ENCODE measurements at places on chromosomes 5 and 9.

- no peak overlapping the region for H3K4me3 ChIP-seq
- peaks cover 5% of the 10 kb centered on the region for H3K4me1 ChIP-seq
- no peak for DNase-seq
- peaks cover 2% of the 10 kb centered on the region for H3K27me3 ChIP-seq
Observed at GRCh38 chr5:126358525-126358924, 64.7 kb upstream of the GRAMD2B start.

DNA sequence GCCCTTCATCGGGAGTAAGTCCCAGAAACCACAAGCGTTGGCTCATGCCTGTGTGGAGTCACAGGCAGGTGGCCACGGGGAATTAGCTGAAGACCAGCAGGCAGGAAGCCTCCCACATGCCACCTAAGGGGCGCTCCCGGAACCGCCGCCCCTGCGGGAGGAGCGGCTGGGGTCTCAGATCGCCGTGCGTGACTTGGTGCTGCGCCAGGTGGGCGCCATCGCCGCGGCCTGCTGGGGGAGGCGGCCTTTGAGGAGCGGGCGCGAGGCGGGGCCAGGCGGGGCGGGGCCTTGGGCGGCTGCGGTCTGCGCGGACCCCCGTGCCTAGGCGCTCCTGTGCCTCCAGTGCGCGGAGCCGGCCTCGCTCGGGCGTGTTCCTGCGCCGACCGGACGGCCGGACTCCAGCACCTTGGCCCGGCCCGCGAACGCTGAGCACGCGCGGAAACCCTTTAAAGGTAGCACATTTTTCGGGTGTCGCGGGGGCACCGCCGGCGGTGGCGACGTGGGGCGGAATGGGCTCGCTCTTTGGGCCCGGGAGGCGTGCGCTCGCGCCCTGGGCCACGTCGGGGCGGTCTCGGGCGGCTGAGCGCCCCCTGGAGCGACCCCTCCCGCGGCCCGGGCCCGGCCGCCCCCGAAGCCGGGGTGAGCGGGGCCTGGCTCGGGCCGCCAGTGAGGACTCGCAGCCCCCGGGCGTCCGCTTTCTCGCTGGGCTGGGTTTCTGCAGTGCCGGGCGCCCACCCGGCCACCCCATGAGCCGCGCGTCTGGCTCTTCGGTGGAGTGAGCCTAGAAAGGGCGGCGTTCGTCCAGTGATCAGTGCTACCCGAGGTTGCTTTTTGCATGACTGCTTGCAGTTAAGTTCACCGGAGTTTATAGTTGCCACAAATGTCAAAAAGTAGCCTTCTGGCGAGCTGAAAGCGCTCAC, 24.5 kb downstream of the LECT2 start:
- no peaks in the 10 kb centered on the region for H3K36me3 ChIP-seq
- no peak overlapping the region for H3K4me3 ChIP-seq
- peaks cover 68% of the 10 kb centered on the region for H3K27me3 ChIP-seq
- no peaks in the 10 kb centered on the region for H3K4me1 ChIP-seq
- no peak overlapping the region for H3K27ac ChIP-seq
- no peak for DNase-seq

DNA sequence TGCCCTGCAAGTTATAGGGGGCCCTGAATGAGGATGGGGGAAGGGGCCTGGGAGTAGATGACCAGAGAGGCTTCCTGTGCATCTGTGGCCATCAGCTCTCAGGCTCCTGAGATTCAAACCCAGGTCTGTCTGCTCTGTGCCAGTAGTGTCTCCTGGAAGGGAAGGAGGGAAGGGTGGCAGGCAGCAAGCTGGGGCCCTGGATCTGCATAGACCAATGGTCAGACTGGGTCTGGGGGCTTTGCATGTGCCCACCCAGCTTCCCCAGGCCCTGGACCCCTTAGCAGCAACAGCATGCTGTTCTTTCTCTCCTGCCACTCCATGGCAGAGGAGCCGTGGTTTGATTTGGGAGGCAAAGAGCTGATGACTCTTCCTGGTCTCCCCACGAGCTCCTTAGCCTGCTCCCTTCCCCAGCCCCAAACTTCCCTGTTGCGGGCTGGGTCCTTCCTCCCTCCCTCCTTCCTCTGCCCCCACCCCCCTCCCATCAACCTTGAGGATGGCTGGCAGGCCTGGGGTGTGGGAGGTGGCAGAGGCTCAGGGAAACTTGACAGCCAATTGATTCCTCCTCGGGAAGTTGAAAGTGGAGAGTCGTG, 31.6 kb downstream of the DAB2IP start:
- no peak overlapping the region for H3K4me3 ChIP-seq
- DNase-seq, result no peak
- no peaks in the 10 kb centered on the region for H3K4me1 ChIP-seq
- no peaks in the 10 kb centered on the region for H3K36me3 ChIP-seq
- H3K27me3 ChIP-seq, result no peaks in the 10 kb centered on the region

DNA sequence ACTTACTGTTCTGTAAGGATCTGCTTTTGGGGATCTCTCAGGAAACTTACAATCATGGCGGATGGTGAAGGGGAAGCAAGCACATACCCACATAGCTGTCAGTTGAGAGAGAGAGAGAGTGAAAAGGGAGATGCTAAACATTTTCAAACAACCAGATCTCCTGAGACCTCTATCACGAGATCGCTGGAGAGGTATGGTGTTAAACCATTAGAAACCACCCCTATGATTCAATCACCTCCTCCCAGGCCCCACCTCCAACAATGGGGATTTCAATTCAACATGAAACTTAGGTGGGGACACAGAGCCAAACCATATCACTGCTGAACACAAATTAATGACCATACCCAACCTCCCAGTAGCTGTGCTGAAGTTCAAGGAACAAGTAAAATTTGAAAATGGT, 48.2 kb upstream of the PRDM9 start:
- no peaks in the 10 kb centered on the region for H3K36me3 ChIP-seq
- DNase-seq, result no peak
- no peak overlapping the region for H3K27ac ChIP-seq
- H3K27me3 ChIP-seq, result no peaks in the 10 kb centered on the region
- no peaks in the 10 kb centered on the region for H3K4me1 ChIP-seq

DNA sequence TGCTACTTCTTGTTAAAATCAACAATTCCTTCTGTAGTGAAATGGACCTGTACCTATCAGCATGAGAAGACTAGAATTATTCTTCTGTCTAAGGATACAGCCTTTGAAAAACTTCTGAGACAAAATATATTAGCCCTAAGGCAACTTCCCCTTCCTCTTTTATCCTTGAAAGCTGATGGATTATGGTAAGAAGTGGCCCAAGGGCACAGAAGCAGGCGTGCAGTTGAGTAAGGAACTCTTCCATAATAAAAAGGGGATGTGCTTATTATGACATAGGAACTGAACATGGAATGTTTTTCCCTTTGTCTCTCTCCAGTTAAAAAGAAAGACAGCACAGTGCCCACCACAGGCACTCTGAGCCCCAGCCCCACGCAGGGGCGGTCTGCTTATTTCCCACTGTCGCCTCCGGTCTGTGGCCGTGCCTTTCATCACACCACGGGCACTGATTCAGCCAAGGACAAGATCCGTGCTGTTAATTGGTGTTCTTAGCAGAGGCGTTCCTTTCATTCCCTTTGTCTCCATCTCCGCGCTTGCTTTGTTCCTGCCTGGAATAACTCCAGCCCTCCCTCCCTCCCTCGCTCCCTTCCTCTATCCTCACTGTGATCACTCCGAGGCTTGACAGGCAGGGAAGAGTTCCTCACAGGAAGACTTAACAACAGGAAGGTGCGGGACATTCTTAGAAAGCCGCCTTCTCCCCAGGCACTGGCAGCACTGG, 135.9 kb upstream of the OTULINL start:
- peaks cover 7% of the 10 kb centered on the region for H3K4me1 ChIP-seq
- H3K4me3 ChIP-seq, result no peak overlapping the region
- no peak for DNase-seq
- H3K27ac ChIP-seq, result no peak overlapping the region

- peaks cover 44% of the 10 kb centered on the region for H3K27me3 ChIP-seq
- H3K27ac ChIP-seq, result no peak overlapping the region
Observed at GRCh38 chr9:115121181-115121580, 3.2 kb upstream of the TNC start.

GRCh38 chr5:116506488-116506887, 68.1 kb downstream of the SEMA6A start:
- H3K27me3 ChIP-seq, result peaks cover 2% of the 10 kb centered on the region
- no peak overlapping the region for H3K4me3 ChIP-seq
- no peaks in the 10 kb centered on the region for H3K4me1 ChIP-seq
- no peak for DNase-seq
- no peak overlapping the region for H3K27ac ChIP-seq

- H3K36me3 ChIP-seq, result no peaks in the 10 kb centered on the region
- DNase-seq, result no peak
- no peaks in the 10 kb centered on the region for H3K4me1 ChIP-seq
- no peak overlapping the region for H3K27ac ChIP-seq
- H3K4me3 ChIP-seq, result no peak overlapping the region
Observed at GRCh38 chr5:103375863-103376591, 117.5 kb downstream of the MACIR start.

- no peak for DNase-seq
- no peak overlapping the region for H3K27ac ChIP-seq
- no peaks in the 10 kb centered on the region for H3K36me3 ChIP-seq
- H3K4me3 ChIP-seq, result no peak overlapping the region
- no peaks in the 10 kb centered on the region for H3K4me1 ChIP-seq
Observed at GRCh38 chr9:110926828-110927487, 111.3 kb downstream of the LPAR1 start.

DNA sequence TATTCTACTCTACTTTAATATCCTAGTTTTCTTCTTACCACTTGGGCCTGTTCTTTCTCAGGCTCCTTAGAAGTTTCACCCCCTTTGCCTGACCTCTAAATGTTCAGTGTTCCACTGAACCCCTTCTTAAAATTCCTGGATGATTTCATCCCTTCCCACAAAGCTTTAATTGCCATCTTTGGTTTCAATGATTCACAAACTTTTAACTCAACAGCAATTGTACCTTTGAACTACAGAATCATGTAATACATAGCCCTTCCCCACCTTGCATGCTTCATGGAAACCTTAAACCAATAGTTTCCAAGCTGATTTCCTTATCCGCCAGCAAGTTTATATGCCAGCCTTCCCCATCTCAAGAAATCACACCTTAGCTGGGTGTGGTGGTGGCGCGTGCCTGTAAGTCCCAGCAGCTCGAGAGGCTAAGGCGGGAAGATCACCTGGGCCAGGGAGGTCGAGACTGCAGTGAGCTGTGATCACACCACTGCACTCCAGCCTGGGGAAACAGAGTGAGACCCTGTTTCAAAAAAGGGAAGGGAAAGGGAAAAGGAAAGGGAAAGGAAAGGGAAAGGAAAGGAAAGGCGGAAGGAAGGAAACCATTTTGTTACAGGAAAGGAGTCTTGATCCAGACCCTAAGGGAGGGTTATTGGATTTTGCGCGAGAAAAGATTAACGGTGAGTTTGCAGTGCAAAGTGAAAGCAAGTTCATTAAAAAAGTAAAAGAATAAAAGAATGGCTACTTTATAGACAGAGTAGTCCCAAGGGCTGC, 1023.7 kb upstream of the DMAC1 start:
- no peaks in the 10 kb centered on the region for H3K27me3 ChIP-seq
- no peaks in the 10 kb centered on the region for H3K36me3 ChIP-seq
- peaks cover 5% of the 10 kb centered on the region for H3K4me1 ChIP-seq
- DNase-seq, result no peak
- H3K27ac ChIP-seq, result no peak overlapping the region

GRCh38 chr9:126036881-126037291, 289.7 kb downstream of the PBX3 start:
- DNase-seq, result no peak
- H3K4me1 ChIP-seq, result no peaks in the 10 kb centered on the region
- H3K27me3 ChIP-seq, result peaks cover 14% of the 10 kb centered on the region
- H3K27ac ChIP-seq, result no peak overlapping the region
